ENCODE measurements at places on chromosomes 1 and 21. TPM values are rescaled to one million over a fixed set of nuclear protein-coding genes. Genes with fewer than 3 reads are reported as not detected.

Gene PLD5
- total RNA-seq = not detected

DNA sequence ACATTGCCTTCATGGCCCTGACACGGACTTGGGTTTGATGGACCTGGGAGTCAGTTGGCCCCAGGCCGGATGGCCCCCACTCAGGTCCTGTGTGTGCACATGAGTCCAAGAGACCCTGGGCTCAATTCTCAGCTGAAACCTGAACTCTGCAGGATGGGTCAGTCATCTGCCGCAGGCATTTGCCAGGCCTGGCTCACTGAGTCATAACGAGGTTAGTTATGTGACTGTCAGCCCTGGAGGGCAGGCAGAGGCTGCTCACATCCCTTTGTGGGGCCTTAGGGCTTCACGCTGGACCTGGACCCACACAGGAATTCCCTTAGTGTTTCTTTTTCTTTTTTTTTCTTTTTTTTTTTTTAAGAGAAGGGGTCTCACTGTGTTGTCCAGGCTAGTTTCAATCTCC lies 46.5 kb downstream of the PSMG1 start:
- DNase-seq = no peak

- DNase-seq = no peak
Measured at GRCh38 chr1:151867321-151867720, 13.8 kb upstream of the THEM5 start.

GRCh38 chr1:93031711-93032110 lies 47.4 kb upstream of the MTF2 start:
- no peak for DNase-seq

- DNase-seq = no peak
Measured at GRCh38 chr1:117174851-117175250, 35.9 kb downstream of the VTCN1 start.
